NCI-H1930 (cell line): ENCODE measurements at places on chromosomes 7 and 10.

DNA sequence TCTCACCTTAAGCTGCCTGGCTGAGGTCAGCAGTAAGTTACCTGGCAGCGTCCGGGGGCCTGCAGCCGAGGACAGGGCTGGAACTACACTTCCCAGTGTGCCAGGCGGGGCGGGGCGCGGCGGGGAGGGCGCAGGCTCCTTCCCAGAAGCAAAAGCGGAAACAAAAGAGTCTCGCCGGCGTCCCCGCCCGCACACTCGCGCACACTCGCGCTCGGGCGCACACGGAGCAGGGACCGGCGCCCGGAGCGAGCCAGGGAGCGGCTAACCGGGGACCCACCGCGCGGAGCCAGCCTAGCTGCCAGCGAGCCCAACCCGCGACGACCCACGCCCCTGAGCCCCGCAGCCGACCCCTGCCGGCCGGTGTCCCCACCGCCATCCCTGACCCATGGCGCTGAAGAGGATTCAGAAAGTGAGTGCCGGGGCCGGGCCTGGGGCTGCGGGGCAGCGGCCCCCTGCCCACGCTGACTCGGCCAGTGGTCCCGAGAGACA lies at the start of gene UBE2D1:
TSS of gene UBE2D1 (plus strand) at position 190 of the 489 bp plus-strand sequence. CDS start at position 386, 196 bp downstream.
- DNase-seq, result peak; percentile 50

DNA sequence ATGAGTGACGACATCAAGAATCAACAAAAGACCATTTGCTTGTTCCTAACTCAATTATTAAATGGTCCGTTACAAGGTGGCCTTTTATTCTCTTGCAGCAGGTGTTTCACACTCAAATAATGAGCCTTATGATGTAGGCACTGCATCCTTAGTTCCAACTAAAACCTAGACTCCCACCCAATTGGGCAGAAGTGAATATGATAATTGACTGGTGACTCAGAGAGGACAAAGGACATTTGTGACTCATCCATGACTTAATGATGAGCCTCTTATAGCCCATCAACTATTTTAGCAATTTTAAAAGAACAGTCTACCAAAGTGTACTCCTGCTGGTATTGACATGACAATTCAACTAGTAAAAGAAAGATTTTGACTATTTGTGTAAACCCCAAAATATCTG lies 1027.8 kb upstream of the PHF14 start:
- DNase-seq, result peak; percentile 93

DNA sequence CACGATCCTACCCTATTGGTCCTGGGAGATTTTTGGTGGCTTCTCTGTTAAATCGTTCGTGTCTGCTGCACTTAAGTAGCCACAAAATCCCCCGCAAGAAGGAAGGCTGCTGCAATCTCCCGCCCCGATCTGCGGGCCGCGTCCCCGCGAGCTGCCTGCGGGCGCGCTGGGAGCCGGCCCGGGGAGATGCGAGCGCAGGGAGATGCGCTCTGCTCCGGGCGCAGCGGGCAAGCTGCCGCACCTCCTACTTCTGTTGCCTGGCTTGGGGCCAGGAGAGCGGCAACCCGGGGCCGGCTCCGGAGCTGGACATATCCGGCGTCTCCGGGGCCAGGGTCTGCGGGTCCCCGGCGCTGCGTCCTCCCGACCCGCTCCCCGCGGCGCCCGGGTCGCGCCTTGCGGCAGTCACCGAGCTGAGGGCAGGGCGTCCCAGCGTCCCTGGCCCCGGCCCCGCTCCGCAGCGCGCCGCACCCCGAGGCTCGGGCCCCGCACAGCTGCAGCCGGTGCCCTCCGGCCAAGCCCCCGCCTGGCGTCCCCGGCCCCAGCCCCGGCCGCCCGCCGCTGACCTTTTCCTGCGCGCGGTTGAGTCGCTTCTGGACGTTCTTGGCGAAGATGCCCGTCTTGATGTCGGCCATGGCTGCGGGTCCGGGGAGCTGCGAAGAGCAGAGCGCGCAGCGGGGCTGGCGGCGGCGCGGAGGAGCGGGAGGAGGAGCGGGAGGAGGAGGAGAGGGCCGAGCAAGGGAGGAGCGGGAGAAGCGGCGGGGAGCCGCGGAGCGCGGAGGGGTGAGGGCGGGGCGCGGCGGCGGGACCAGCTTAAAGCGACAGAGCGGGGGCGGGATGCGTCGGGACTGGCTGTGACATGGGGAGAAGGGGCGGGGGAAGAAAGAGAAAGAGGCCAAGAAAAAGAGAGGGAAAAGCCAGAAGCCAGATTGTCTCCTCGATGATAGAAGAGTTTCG lies at the start of gene AMPH:
TSS of gene AMPH (minus strand) at position 654 of the 954 bp plus-strand sequence. CDS start at position 632, 22 bp downstream.
- DNase-seq, result peak; percentile 43

DNA sequence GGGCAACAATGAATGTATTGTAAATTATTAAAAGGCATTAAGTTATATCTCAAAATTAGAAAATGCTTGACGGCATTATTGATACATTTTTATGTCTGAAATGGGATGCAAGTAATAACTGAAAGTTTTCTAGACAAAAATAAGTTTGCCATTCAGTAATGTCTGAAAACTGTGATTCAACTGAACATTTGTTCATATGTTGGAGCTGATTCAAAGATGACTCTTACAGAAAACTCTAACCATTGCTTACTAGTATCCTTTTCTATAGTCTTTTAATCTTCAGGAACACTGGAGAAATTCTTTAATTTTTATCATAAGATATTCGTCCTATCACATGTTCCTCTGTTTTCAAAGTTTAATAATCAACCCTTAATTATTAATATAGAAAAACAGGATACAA lies 71.1 kb upstream of the TFEC start:
- no peak for DNase-seq

GRCh38 chr7:36871863-36872262 lies 147.6 kb upstream of the AOAH start:
- DNase-seq, result peak; percentile 12

DNA sequence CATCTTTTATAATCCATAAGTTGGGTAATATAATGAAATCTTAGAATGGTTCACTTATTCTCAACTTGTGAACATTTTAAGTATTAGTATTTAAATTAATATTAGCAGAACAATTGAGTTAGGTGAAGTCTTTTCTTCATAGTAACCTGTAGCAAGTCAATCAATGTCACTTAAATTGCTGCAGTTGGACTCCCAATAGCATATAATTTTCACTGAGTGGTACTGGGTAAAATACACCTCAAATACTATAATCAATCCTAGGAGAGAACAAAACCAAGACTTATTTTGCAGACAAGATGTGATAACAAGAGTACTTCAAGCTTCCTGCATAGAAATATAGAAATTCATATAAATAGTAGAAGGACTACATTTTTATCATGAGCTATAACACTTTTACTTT lies 677.9 kb upstream of the LRRN3 start:
- no peak for DNase-seq

- no peak for DNase-seq
These were observed 115.0 kb downstream of the EGFR start for GRCh38 chr7:55133630-55134358.

DNA sequence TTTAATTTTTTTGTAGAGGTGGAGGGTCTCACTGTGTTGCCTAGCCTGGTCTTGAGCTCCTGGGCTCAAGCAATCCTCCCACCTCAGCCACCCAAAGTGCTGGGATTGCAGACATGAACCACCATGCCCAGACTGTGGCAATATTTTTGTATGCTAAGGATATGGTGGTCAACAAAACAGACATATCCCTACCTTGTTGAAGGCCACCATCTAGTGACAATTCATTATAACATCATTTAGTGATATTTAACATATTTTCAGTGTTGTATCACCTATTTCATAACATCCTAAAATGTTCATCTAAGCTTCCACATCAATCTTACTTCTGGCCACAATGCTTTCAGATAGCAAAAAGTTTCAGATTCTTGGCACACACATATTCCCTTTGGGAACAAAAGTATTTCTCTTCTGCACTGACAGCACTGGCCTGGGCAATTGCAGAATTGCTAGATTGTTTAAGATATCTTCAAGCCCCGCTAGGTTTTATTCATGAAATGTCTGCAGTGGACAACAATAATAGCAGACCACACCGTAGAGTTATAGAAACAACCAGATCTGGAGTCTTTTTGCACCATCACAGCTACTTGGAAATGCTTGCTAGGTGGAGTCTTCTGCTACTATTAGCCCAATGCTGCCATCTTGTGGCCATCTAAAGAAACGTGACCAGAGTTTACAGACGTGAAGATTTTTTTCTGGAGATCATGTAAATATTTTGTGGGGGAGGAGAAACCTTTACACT lies 58.4 kb downstream of the DNAJC12 start:
- peak; percentile 39 for DNase-seq

GRCh38 chr10:73887294-73888039 lies 13.1 kb upstream of the CAMK2G start:
- DNase-seq, result no peak

DNA sequence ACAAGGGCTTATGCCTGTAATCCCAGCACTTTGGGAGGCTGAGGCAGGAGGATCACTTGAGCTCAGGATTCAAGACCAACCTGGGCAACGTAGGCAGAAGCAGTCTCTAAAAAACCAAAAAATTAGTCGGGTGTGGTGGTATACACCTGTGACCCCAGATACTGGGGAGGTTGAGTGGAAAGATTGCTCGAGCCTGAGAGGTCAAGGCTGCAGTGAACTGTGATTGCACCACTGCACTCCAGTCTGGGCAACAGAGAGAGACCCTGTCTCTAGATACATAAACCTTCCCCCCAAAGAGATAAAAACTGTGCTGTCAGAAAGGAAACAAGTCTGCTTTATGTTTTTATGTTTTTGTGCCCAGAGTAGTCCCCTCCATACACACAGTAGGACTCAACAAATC lies 27.5 kb upstream of the CDK13 start:
- DNase-seq, result no peak

GRCh38 chr10:4588824-4589223 lies 237.2 kb upstream of the AKR1E2 start:
- no peak for DNase-seq

- no peak for DNase-seq
These were observed 1042.0 kb downstream of the DNAJB9 start for GRCh38 chr7:109611656-109612055.

DNA sequence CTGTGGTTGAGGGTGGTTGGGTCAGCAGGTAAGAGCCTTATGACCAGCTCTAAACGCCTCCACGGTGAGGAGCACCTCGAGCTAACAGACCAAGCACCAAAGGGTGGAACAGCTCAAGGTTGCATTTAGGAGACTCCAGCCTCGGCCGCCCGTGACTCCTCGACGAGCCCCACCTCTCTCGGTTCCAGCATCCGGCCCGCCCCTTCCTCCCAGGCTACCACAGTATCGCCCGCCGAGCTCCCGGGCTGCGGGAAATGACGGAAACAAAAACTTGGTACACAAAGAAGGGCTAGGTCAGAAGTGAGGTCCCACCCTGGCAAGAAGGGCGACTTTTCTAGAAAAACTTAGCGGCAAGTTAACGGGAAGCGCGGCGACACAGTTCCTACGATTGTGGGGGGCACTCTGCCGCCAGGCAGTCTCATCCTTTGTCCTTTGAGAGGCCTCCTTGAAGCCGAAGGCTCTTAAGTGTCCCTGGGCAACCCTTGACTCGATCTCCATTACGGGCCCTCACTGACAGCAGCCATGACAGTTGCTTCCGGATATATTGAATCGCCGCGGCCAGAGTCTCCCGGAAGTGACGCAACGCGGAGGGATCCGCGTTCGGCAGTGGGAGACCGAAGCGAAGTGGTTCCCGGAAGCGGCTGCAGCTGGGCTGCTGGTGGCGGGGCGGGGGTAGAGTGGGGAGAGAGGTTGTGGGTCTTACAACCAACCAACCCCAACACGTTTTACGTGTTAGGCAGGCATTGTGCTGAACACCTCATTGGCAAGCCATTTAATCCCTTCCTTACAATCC lies 40.2 kb upstream of the ZNF518A start:
- peak; percentile 84 for DNase-seq
